ENCODE measurements at places on chromosomes 7 and 10.

DNA sequence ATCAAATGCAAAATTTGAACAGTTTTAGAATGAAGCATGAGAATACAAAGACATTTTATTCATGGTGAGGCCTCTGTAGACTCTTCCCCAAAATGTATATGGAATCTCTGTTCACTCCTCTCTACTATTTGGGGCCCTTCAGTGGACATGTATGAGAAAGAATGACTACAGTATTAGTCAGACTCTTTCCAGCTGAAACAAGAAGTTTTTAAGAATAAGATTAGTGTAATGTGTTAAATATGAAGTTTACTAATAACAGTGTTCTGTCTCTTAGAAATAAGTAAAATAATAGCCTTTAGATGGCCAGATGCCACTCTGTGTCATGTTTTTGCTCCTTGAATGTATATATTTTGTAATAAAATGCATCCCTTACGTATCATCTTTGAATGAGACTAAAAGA lies 585.6 kb downstream of the SUGCT start:
- DNase-seq: no peak

DNA sequence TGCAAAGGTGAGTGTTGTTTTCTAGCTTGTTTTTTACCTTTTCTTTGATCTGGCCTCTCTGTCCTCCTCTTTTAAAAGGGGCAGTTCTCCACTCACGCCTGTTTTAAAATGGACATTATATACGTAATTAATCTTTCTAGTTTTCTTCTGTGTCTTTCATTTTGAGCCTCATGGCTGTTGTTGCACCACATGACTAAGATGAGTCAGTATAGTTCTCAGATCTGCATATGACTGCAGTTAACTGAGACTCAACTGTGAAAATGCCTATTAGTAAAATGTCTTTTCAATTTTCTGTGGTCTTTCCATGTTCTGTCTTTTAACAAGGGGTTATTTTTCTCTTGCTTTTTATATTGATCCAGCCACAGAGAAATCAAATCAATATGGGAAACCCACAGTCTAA lies 296.1 kb downstream of the CDK14 start:
- DNase-seq: no peak

DNA sequence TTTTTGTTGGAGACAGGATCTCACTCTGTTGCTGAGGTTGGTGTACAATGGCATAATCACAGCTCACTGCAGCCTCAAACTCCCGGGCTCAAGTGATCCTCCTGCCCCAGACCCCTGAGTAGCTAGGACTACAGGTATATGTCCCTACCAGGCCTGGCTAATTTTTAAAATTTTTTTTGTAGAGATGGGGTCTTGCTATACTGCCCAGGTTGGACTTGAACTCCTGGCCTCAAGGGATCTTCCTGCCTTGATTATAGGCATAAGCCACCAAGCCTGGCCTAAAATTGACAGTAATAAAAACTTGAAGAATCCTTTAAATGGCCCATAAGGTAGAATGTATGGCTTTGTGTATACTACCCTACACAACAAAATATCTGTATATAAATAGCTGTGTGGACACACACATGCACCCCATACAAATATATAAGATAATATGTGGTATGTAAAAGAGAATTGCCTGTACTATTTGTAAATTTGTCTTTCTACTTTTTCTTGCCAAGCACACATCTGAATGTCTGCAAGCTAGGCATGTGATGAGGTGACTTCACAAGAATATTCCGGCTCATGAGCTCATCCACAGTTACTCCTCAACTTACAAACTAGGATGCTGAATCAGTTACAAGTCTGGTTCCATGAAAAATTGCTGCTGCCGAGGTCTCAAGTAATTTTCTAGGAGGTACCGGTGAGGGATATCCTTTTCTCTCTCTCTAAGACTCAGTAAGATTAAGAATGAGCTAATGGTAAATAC lies 26.6 kb downstream of the POLR3A start:
- no peak for DNase-seq

DNA sequence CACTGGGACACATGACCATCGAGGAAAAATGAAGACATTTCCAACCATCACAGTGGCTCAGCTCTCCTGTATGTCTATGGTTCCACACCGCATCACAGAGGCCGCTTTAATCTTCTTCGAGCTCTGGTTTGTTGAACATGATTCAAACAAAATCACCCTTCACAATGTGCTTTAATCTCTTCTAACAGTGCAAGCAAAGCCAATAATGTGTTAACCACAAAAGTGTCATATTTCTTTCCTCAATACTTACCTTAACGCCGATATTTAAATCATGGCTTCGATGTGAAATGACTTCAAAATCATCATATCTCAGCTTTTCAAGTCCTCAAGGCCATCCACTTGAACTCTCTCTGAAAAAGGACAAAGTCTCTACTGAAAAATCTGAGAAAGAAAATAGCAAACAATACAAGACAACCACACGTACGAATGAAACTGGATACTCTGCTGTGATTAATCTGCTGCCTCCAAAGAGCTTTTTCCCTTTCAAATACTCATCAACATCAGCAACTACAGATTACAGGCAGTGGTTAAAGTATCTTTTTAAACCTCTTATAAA lies 23.0 kb upstream of the SVIL start:
- DNase-seq: no peak

Data from ecto neural progenitor cell (in vitro differentiated cells).